ENCODE measurements at places on chromosomes 3 and 15.

- DNase-seq, result no peak
Observed at GRCh38 chr3:185062191-185062590, 90.7 kb downstream of the C3orf70 start.

- DNase-seq, result no peak
Observed at GRCh38 chr3:108089579-108089978, 1.3 kb downstream of the CD47 start.

GRCh38 chr3:84978843-84979242 is 20.1 kb downstream of the CADM2 start:
- DNase-seq, result no peak

- no peak for DNase-seq
Observed at GRCh38 chr15:67127965-67128364, 62.6 kb downstream of the SMAD3 start.

- no peak for DNase-seq
Observed at GRCh38 chr3:190673148-190673547, 159.3 kb downstream of the IL1RAP start.

DNA sequence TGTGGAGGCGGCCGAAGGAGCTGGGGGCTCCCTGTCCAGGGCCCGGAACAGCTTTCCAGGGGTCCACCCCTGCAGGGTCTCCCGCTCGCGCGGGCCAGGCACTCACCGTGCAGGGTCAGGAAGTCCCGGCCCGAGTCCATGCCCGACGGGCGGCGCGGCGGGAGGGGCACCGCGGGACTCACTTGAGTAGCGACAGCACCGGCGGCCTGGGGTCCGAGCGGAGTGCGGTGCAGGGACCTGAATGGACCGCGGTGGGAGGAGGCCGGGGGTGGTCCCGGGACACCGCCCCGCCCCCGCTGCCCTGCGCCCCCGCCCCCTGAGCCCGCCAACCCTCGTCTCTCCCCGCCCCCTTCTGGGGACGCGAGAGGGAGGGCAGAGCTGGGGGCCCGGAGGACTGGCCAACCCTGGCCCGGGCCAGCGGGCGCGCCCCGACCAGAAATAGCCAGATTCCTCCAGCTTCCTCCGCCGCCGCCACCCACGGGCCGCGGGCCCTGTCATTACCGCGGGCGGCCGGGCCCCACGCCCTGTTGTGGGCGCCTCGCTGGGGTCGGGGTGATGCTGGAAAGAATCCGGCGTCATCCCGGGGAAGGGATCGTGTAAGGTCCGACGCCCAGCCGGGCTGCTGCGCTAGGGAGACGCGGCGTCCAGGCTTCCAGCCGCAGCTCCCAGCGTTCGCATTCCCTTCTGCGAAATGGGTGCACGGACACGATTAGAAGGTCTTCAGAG is at the start of gene PLCD1:
Gene PLCD1 (minus strand): TSS at position 243 of the 726 bp plus-strand sequence. CDS start 103 bp downstream, at position 140.
- no peak for DNase-seq

DNA sequence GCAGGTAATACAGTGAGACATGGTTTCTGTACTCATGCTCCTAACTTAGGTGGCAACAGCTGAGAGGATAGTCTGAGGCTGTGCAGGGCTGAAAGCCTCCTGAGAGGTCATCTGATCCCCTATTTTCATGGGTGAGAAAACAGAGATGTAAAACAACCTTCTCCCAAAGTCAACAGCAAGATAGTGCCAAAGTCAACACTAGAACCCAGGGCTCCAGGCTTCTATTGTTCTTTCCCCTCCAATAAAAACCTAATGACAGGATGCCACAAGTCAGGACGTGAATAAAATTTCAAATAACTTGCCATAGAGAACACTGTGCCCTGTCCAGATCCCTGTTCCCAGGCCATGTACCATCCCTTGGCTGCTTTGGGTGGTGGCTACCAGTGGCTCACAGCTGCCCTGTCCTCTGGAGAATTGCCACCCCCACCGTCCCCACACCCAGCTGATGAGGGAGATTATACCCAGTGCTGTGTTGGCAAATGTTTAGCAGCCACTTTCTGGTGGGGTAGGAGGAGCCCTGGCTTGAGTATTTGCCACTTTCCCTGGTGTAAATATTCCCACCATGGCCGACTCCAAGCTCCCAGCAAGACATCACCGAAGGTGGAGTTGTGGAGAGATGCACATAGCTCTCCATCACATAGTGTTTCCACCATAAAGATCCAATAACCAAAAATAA is 54.8 kb downstream of the SRGAP3 start:
- no peak for DNase-seq

DNA sequence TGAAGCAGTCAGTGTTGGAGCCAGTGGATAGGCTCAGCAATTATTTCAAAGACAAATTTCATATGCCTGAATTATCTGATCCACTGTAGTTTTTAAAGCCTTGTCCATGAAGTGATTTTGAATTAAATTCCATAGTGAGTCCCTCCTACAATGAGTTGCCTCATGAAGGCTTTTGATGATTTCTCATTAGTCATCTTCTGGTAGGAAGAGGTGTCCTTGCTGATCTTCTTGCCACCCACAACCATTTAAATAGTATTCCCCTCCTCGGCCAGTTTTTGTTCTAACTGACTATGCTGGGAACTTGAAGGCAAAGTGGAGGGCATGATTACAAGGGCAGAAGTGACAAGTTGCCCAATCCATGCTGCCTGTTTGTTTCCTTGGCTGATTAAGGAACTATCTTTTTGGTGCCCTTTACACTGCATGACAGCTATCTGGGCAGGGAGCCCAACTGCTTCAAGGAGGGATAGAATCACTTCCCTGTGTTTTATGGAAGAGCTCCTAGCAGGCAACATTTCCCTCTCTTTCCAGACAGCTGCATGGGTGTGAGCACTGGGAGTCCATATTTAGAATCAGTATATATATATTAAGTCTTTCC is 617.5 kb downstream of the ZPLD1 start:
- no peak for DNase-seq

DNA sequence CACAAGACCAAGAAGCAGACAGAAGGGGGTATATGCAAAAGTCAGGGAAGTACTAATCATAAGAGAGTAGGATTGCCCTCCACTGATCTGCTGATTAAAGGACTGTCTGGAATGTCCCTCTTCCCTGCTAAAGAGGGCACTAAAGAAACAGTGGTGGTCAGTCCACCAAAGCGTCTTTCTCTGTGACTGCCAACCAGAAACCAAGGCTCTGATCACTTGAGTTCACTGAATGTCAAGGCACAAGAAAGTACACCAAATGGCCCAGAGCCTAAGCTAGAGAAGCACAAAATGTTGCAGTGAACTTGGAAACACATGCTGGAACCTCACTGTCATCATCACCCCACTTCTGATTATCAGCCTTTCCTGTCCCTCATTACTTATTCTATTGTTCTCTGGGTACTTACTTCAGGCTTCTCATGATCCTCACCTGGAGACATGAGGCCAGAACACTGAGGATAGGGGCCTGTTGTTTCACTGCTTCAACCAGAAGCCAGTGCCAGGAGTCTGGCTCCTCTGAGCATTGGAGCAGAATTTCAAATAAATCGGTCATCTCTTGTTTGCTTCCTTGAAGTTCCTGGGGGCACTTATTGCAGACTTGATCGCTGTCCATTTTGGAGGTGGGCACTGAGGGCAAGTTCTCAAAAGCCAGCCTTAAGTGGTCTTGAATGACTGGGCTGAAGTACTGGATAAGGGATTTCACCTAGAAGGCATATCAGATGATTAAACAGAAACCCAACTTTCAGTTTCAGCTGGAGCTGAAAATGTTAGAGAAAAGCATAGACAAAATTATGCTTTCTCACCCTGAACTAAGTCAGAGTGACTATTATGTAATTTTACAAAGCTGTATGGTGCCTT is 58.9 kb downstream of the EIF3J start:
- DNase-seq, result no peak

GRCh38 chr3:27678234-27678633 is 43.9 kb downstream of the EOMES start:
- DNase-seq, result no peak

DNA sequence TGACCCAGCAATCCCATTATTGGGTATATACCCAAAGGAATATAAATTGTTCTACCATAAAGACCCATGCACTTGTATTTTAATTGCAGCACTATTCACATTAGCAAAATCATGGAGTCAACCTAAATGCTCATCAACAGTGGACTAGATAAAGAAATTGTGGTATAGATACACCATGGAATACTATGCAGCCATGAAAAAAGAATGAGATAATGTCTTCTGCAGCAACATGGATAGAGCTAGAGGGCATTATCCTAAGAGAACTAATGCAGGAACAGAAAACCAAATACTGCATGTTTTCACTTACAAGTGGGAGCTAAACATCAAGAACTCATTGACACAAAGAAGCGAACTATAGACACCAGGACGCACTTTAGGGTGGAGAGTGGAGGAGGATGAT is 466.7 kb downstream of the MECOM start:
- DNase-seq, result no peak

DNA sequence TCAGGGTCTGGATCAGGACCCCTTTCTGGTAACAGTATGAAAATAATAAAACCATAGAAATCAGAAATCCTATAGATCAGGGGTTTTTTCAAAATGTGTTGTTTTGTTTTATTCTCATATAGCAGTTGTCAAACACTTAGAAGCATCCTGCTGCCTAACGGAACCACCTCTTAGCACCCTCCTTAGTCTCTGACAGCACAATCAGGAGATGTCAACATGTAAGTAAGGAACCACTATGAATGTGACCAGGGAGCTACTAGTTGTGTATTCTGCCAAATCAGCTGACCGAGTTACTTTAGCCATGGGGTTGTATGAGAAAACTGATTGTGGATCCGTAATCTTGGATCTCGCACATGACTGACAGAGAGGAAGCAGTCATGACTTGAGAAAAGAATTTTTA is 22.2 kb downstream of the CCDC39 start:
- DNase-seq, result no peak

DNA sequence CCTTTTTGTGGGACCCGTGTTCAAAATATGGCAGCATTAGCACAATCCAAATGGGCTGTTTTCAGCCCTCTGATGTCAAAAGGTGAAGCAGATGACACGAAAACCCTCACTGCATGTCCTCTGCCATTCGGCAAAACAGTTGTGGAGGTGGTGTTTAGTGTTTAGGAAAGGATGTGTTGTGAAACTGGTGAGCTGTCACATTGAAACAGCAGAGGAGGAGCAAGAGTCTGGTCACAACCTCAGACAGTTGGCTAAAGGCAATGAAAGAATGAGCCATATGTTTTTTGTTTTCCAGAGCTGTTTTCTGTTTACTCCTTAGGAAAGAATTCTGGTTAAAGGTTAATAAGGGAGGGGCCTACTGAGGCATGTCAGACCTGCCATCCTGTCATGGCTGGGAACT is 140.7 kb downstream of the VPS8 start:
- no peak for DNase-seq

DNA sequence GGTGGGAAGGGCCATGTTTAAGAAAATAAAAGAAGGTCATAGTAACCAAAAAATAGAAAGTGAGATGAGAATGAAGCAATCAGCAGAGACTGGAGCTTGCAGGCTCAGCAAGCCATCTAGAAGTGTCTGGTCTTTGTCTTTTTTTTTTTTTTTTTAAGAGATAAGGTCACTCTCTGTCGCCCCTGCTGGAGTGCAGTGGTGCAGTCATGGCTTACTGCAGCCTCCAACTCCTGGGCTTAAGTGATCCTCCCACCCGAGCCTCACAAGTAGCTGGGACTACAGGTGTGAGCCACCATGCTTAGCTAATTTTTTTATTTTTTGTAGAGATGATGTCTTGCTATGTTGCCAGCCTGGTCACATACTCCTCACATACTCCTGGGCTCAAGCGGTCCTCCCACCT is 36.2 kb downstream of the GXYLT2 start:
- DNase-seq, result no peak

- DNase-seq, result no peak
Observed at GRCh38 chr3:65561617-65562016, 477.1 kb downstream of the MAGI1 start.

DNA sequence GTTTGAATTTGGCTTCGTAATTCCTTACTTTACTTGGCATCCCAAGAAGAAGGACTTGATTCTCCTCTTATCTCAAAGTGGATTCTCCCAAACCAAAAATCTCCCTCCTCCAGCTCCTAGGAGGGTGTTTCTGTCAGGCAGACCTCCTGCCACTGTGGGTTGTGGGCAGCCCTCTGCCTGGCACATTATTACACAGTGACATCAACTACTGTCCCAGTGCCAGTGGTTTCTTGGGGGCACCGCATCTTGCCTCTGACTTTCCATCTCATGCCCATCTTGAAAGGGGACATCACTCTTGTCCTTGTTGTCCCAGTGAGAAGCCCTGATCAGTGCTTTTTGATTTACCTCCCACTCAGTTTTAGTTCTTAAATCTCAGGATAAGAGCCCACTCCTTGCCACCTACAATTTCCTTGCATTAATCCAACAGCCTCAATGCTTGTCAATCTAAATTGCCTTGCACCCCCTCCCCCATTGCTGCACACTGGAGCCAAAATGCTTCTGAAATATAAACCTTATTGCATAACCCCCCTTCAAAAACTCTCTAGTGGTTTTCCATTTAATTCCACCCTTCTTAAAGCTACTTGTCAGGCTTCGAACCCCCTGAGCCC is 81.0 kb downstream of the TRAK1 start:
- no peak for DNase-seq

DNA sequence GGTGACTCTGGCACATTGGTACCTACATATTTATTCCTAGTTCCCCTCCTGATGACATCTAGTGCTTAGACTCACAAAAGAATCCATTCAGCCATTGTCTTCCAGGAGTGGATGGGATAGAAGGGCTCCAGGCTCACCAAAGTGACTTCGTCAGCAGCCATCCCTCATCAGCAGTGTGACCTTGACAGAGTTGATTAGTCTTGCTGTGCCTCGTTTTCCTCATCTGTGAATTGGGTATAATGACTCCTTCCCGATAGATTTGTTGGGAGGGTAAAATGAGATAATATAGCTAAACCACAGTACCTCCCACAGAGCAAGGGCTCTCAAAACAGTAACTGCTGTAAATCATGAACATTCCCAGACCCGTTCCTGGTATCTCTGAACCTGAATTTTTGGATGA is 10.7 kb downstream of the ACAN start:
- DNase-seq, result no peak

DNA sequence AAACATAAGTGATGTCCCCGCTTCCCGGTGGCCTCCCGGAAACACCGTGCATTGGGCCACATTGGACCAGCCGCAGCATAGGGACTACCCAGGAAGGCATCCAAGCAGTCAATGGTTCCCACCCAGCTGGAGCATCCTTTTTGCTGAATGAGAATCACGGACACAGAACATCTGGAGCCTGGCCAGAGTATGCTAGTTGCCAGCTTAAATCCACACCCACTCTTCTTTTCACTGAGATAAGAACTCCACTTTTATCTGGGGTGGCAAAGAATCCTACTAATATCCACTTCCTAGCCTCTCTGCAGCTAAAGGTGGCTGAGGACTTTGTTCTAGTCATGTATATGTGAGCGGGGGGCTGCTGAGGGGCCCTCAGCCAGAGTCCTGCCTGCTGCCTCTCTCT is 95.2 kb upstream of the PLXNA1 start:
- DNase-seq, result no peak

Data from activated CD4-positive, CD25-positive, alpha-beta regulatory T cell (primary cell).